ENCODE measurements at places on chromosomes 3 and 15.

- DNase-seq: no peak
Observed at GRCh38 chr15:55937040-55937439, 56.4 kb downstream of the NEDD4 start.

GRCh38 chr3:107995823-107996222 is 95.0 kb downstream of the CD47 start:
- DNase-seq: no peak

DNA sequence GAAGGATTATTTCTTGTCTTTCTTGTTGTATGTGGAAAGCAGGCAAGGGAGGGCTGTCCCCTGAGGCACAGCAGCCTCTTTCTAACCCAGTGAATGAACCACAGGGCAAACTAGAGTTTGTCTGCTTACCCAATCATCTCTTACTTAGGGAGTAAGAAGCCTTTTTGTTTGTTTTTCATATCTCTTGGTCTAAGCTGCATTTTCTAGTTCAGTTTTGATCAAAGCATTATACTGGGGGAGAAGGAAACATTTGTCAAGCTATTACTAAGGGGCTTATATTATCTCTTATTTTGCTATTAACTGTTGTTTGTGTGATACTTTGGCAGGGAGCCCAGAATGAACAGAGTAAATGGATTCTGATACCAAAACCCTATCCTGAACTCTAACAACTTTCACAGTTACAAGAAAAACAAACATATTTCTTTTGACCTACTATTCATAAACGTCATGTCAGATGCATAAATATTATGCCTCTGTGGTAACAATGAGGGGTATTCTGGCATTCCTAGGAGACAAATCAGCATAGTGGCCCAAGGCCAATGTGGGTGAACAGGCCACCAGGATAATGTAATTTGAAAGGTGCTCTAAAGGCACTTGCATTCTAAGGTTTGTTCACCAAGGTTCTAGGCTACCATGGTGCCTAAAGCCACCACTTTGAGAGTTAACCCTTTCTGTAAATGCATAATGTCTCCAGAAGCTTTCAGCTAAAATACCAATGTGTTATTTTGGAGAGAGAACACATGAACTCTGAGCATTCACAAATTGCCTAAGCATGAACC is 271.6 kb upstream of the ZPLD1 start:
- DNase-seq: no peak

DNA sequence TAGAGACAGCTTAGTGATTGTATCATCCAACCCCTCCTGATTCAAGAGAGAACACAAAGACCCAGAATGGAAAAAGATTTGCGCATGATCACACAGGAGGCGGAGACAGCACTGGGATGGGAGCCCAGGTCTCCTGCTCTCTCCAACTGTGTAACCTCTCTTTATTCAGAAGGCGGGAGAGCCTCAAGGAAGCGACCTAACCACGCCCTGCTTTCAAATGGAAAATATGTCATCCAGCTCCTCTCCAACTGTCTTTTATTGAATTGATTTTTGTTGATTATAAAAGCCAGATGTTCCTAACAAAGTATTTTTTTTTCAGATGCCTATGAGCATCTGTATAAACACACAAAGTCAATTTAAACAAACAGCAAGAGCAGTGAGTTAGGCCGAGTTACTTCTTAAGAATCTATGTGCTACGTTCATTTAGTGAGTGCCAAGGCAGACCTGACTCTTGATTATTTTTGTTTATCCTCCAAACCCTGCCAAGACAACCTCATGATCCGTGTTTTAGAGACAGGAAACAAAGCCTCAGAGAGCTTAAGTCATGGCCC is 74.5 kb downstream of the BFSP2 start:
- DNase-seq: no peak

DNA sequence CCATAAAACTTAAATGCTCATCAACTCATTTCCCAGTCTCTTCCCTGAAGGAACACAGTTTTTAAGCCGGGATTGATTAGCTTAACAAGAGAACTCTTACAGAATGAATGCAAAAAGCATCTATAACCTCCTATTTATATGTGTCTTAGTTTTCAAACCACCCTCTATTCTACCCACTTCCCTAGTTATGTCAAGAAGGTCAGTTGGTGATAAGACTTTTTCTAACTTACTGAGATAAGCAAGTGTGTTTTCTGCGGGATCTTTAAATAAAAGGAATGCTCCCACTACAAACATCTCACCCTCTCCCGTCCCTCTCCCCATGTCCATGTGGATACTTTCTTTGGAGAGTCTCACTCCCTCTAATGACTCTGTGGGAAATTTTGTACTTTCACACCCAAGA is 218.5 kb downstream of the SV2B start:
- no peak for DNase-seq

DNA sequence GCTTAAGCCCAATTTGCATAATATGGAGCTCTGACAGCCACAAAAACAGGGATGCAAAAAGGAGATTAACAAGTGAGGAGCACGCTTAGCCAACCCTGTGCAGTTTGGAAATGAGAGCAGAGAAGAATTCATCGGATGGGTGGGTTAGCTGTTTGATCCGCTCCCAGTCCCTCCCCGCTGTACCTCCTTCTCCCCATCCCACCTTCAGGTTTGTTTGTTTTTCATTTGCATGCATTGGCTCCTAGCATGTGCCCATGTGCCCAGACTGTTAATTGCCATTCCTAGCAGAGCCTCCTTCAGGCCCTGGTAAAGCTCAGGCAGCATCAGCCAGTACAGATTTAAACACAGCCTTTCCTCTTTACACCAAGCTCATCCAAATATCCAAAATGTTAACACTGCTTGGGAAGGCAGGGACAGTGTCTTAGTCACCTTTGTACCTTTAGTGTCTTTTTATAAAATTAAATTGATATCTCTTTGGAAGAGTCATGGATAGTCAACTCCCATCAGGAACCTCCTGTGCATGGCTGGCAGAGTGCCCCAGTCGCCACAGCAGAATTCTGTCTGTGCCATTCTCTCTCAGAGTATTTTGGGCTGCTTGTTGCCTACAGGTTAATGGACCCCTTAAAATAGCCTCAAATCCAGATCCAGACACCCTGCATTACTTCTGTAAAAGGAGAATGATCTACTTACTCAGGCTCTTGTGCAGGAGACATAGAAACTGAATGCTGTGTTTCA is 244.2 kb downstream of the LSAMP start:
- no peak for DNase-seq

- no peak for DNase-seq
Observed at GRCh38 chr15:45425135-45425534, 46.8 kb upstream of the GATM start.

GRCh38 chr3:98978068-98978811 is 76.7 kb upstream of the DCBLD2 start:
- DNase-seq: no peak

DNA sequence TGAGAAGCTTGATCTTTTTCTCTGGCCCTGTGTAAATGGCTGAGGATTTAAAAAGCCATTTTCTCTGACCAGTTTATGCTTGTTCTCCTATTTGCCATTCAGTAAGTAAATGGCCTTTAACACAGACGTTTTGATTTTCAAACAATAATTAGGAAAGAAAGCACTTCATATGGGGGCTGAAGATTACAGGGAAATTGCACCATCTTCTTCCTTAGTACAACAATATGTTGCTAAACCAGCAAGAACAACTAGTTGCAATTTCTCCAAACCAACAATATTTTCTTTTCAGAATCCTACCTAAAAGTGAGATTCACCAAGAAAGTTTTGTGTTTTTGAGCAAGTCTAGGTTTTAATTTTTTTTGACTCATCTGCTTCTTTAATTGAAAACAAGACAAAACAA is 80.5 kb upstream of the CCNL1 start:
- no peak for DNase-seq

GRCh38 chr15:87661454-87662355 is 594.8 kb downstream of the NTRK3 start:
- no peak for DNase-seq

DNA sequence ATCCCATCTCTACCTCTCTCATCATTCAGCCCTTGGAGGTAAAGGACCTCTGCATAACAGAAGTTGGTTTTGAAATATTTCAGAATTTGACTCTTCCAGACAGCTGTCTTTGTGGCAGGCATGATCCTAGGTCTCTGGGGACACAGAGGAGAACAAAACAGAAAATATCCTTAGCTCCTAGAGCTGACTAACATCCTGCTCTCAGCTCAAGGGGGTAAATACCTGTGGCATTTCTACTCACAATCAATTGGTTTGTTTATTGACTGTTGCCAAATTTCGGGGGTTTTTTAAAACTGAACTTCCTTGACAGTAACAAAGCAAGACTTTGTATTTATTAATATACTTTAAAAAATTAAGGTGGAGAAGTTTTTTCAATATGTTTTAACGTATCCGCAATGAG is 78.8 kb downstream of the EOMES start:
- peak; percentile 11 for DNase-seq

DNA sequence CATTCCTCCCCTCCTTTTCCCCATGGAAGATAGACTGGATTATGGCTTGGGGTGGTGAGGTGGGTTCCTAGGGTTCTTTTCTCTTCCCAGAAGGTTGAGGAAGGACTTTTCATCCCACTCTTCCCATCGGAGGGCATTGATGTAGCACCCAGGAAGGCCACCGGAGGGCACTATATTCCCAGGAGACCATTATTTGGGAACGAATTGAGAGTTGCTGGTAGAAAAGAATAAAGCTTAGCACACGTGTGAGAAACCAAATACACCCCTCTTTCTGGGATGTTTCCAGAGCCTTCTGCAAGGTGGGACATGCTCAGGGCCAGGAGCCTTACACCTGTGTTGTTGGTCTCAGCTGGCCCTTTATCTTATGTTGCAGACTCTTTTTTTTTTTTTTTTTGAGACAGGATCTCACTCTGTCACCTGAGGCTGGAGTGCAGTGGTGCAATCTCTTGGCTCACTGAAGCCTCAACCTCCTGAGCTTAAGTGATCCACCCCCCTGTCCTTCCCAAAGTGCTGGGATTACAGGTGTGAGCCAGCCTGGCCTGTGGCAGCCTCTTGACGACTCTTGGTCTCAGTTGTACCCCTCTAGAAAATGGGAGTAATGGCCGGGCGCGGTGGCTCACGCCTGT is 6.3 kb upstream of the CDC25A start:
- peak; percentile 12 for DNase-seq

DNA sequence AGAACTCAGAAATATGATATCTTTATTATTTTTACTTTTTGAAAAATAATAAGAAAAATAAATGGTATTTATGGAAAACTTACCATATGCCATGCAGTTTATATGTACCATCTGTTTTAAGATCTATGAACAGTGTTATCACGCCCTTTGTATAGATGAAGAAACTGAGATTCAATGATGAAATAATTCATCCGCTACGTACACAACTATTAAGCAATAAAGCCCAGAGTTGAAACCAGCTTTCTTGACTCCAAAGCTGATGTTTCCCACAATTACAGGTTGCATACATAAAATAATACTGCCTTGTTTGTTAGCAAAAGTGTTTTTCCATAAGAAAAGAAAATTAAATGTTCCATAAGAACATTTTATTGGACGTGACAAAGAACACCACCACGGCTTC is 67.2 kb upstream of the BCL6 start:
- no peak for DNase-seq

DNA sequence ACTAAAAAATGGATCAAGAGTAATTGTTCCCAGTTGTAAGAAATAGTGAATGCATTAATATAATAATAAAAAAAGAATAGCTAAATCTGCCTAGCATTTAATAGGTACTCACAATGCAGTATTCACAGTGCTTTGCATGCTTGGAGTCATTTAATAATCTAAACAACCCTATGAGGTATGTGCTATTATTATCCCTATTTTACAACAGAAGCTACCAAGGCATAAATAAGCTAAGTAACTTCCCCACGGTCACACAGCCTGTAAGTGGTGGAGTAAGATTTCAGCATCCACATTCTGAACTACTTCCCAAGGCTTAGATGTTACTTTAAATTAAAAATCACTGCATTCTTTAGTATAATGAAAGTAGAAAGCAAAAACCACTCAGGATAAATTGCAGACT is 102.9 kb downstream of the PLCH1 start:
- DNase-seq: no peak

GRCh38 chr3:12780751-12781150 is 15.7 kb upstream of the CAND2 start:
- DNase-seq: no peak

- DNase-seq: no peak
Observed at GRCh38 chr3:172716476-172716875, 5.6 kb upstream of the NCEH1 start.

DNA sequence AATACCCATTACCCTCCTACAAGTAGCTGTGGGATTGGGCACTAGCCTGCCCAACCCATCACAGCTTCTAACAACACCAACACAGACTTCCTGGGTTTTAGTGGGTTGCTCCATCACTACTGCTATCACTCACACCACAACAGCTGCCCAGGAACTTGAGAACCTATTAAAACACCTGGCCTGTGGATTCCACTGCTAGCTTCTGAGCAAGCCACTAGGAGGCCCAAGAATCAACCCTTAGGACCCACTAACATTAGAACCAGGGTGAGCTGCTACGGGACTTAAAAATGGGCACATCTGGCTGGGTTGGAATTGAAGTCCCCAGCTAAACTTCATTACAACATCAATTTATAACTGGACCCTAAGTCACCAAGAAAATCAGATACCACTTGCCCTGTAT is 113.2 kb upstream of the TP63 start:
- no peak for DNase-seq

- no peak for DNase-seq
Observed at GRCh38 chr15:68590721-68591389, 12.1 kb downstream of the CORO2B start.

DNA sequence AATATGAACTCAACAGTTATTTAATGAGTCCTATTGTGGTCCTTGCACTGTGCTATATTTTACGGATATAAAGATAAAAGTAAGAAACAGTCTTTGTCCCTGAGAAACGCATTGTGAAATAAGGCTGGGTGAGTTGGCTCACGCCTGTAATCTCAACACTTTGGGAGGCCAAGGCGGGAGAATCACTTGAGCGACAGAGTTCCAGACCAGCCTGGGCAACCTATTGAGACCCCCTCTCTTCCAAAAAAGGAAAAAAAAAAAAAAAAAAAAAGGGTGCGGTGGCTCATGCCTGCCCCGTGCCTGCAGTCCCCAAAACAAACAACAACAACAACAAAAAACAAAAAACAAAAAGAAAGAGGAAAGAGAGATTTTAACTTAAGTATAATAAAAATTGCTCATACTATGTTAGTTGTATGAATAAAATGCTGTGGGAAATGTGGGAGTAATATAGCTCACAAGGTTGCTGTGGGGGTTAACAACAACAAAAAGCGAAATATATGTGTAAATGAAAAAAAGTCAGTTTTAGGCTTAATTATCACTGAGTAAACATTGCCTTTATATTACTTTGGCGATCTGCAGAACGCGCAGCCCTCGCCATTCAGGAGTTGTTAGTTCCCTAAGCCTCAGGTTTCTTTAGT is 461 bp upstream of the FNDC3B start:
- no peak for DNase-seq

- DNase-seq: peak; percentile 44
Observed at GRCh38 chr3:181700168-181701087, 11.3 kb upstream of the SOX2 start.
